ENCODE measurements at places on chromosomes 4 and X.

DNA sequence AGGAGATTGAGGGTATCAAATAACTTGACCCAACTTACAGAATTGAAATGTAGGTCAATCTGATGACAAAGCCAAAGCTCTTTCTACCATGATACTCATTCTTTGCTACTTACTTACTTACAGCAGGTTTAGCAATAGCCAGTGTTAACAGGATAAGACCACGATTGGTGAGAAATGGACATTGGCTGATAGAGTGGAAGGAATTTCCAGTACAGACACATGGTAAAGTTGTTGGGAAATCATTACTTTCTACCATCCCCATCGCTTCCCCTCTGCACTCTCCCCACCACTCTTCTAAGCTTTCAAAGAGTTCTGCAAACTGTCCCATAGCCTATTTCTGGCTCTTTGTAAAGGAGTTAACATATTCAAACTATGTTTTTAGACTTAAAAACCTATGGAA, 119.7 kb downstream of the CHRNA9 start:
- no peak for DNase-seq

- no peak for DNase-seq
Observed at GRCh38 chr4:41745292-41746024, 3.1 kb downstream of the PHOX2B start.

DNA sequence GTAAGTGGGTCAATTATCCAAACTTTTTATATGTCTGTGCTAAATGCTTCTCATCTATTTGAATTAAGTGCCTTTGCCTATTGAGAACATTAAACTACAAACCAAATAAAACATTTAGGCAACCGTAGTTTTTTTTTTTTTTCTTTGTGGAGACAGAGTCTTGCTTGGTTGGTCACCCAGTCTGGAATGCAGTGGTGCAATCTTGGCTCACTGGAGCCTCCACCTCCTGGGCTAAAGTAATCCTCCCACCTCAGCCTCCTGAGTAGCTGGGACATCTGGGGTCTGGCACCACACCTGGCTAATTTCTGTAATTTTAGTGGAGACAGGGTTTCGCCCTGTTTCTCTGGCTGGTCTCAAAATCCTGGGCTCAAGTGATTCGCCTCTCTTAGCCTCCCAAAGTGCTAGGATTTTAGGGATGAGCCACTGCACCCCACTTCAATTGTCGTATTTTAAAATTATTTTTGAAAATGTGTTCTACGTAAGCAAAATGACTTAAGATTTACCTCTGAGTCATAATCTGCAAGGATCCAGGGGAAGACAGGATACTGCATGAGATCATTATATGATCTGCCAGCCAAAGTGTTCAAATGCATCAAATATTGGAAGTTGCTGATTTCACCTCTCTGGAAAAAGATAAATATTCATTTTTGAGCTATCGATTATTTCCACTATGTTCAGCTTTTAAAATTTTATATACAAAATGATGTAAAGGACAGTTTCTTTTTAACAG, 125.6 kb downstream of the CDS1 start:
- DNase-seq = no peak

DNA sequence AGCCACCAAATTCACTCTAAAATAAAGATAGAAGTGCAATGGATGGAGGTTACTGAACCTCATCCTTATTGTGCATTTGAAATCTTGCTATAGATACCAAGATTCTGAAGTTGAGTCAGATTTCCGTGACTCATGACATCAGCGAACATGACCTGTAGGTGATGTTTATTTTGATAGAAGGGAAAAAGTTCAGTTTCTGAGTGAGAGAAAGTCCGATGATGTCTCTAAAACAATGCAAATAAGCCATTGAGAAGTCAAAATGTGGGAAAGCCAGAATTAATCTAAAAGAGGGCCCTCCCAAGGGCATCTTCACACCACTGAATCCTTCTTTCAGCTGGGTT, 20.0 kb downstream of the PHOX2B start:
- DNase-seq = no peak

GRCh38 chrX:10569946-10570345, 50.4 kb downstream of the MID1 start:
- no peak for DNase-seq

DNA sequence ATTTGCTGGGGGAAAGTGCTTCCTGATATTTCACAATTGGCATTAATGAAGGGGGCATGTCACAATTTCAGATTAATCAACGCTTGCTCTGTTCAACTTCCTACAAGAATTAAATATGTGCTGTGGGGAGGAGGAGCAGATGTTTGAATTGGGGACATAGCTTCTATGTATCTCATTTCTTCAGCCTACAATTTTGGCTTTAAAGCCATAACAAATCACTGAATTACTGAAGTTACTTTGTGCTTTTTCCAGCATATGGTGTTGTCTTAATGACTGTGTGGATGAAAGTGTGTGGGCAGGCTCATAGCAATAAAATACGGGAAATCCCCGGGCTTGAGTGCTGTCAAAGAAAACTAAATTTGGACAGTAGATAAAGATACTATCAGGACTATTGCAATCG, 813 bp downstream of the TLR7 start:
- DNase-seq = no peak

- DNase-seq = no peak
Observed at GRCh38 chrX:101365301-101365795, 16.8 kb upstream of the TIMM8A start.

DNA sequence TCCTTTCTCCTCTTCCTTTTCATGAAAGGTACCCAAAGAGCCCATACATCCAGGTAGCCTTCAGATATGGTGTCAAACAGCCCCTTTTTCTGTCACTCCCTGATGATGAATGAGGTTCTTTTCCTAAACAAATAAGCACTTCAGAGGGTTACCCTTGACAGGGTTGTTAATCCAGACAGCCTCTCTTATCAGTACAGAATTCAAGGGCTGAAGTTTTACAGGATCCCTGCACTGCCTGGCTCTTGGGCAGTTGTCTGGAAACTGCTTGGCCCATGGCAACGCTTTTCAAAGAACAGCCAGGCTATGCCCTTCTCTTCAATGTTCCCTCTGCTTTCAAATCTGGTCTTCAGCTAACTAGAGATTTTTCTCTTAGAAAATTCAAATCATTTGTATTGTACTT, 352.6 kb upstream of the FAM241A start:
- no peak for DNase-seq

DNA sequence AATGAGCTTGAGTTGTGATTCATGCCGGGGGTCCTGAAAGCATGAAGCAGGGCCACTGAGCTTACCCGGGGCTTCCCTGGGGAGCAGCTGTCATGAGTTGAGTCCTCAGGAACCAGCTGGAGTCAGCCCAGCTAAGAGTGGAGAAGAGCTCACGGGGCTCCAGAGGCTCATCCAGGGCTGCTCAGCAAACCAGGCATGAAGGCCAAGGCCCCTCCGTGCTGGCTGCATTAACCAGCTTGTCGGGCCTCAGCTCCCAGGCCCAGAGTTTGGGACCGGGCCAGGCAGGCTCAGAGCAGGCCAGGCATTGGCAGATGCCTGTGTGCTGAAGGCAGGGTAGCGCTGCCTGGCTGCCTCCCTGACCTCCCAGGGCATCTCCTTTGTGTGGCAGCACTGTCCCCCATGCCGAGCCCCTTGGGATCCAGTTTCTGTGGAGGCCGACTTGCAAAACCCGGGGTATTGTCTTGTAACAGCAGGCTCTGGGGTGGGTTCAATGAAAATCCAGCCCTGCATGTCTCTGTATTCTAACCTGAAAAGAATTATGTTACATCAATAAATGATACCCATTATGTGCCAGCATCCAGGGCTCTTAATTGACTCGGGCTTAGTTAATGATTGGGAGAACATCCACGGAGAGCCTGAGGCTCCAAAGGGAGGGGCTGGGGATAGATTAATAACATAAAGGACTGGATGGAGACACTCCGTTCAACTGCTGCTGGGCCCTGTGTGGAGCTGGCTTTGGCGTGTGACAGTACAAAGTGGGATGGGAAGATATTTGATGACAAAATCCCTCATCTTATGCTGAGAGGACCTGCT, 68.0 kb upstream of the MSX1 start:
- DNase-seq = no peak

- DNase-seq = no peak
Observed at GRCh38 chrX:122941806-122942205, 242.3 kb upstream of the GRIA3 start.

DNA sequence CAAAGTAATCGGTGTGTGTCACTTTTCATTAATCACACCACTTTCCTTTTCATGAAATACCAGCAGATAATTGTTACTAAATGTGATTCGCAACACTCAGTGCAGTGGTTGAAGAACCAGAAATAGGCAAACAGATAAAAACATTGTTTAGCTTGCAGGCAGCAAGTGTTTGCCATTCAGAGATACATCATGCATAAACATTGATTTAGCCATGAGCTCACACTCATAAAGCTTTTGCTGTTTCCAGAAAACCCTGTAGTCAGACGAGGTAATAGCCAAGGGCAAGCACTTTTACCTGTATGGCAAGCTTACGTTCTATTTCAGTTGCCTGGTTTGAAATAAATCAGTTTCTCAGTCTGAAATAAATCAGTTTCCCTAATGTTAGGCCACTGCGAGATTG, 542.0 kb upstream of the TENM3 start:
- DNase-seq = no peak

DNA sequence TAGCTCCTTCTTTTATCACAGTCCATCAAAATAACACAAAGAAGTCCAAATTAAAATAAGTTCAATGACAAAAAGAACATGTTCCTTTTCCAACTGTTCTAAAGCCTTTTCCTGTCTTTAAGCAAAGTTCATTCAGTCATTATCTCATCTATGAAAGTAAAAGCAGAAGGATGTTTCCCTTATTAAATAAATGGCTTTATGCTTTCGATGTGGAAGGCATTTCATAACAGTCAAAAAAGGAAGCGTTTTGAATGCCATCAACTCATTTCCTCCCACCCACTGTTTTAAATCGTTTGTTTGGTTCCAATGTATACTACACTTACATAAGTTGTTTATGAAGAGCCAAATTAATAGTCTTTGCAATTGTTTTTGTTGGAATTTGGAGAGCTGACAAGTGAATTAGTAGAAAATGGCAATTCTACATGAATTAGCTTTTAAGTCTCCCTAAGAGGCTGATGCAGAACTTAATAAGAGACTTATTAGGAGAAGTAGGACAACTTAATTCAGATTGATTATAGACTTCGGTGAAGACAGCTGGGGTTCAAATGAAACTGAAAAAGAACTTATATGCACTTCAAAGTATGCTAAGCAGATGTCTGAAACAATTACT, 392.6 kb upstream of the FTHL17 start:
- no peak for DNase-seq

GRCh38 chr4:32485956-32486355, 1765.8 kb downstream of the PCDH7 start:
- no peak for DNase-seq

DNA sequence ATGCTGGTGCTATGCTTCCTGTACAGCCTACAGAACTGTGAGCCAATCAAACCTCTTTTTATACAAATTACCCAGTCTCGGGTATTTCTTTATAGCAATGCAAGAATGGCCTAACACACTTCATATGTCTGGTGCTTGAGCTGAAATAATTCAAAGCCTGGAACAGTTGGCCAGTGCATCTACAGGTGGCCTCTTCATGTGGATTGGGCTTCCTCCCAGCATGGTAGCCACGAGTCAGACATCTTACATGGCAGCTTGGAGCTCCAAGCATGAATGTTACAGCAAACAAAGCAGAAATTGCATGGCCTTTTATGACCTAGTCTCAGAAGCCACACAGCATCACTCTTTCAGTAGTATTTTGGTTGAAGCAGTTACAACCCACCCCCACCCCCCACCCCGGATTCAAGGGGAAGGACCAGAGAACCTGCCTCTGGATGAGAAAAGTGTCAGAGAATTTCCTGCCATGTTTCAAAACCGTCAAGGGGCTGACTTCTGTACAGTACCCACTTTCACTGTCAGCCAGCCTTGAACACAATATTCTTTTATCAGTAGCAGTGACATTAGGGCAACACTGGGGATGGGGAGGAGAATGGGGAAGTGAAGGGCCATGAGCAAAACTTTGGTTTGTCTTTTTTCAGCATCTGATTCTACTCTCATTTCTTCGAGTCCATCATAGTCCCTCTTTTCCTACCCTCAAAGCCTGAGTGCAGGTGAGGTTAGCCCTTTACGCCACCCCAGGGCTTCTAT, 368.7 kb downstream of the BCOR start:
- no peak for DNase-seq

DNA sequence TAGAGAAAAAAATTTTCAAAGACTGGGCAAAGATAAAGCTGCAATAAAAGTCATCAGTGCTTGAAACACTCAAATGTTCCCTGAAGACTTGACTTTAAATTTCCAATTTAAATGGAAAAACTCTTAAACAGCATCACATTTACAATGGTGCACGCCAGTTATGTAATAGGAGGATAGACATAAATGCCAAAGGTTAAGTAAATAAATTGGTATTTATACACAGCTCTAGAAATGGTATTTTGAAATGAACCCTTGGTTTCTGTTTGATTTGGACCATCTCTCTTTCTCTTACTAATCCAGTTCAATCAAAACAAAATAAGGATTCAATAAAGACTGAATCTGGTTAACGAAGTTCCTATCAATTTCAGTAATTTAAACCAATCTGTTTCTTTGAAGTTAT, 272.6 kb downstream of the GPM6A start:
- no peak for DNase-seq

DNA sequence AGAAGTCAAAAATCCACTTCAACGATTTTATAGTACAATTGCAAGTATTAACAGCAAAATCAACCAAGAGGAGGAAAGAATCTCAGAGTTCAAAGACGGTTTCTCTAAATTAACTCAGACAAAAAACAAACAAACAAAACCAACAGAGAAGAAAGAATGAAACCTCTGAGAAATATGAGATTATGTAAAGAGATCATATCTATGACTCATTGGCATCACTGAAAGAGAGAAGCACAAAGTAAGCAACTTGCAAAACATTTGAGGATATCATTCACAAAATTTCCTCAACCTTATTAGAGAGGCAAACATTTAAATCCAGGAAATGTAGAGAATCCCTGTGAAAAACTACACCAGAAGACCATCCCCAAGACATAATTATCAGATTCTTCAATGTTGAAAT, 370.4 kb downstream of the INPP4B start:
- no peak for DNase-seq

- DNase-seq = no peak
Observed at GRCh38 chrX:53022381-53022780, 26.2 kb upstream of the GPR173 start.
